AML-193 (cell line): ENCODE measurements at places on chromosomes 3 and 15.
A peak's percentile ranks its signal among the peaks of the same experiment; 100 is the strongest.

DNA sequence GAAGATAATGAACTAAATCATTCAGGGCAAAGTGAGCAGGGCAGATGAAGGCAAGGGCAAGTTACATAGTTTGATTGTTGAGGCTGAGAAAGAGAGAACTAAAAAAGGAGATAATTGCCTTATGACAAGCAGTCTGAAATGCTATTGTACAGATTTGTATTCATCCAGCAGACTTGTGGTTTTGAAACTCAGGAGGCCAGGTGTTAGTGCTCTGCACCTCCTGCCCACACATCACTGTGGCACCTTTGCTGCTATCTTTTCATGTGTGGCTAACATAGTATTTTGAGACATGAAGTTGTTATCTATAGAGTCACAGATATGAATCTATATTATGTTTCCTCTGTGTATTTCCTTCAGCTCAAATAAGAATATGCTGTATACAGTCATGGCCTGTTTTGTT is 24.3 kb upstream of the SUCLG2 start:
- DNase-seq: no peak

DNA sequence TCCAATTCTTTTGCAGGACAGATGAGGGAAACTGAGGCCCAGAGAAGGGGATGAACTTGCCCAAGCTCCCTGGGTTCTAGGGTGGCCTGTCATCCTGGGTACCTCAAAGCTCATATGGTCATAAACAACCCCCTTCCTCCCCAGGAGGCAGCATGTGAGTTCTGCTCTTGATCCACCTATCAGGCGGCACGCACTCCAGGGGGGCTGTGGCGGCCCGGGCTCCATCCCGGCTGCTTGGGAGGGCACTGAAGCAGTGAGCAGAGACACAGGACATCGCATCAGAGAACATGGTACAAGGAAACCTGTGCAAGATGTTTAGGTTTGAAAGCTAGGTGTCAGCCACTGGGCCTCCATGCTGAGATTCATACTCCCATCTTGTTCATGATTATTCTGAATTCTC is 34.2 kb downstream of the CPN2 start:
- no peak for DNase-seq

- DNase-seq: no peak
These were observed 31.1 kb upstream of the FGD5 start for GRCh38 chr3:14787630-14788029.

DNA sequence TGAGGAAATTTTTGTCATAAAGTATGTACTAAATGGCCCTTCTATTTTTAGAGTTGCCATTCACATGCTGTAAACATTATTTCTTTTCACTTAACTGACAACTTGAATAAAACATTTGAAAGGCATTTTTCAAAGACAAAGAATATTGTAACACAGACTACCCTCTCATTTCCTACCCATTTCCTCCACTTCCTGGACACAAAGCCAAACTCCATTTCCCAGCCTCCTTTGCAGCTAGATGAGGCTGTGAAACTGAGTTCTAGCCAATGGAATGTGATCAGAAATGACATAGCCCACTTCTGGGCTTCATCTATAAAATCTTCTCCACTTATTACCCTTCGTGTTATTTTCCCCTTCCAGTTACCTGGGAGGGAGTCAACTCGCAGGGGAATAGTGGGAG is 288.9 kb upstream of the DPH6 start:
- no peak for DNase-seq

GRCh38 chr15:67472957-67473356 is 48.0 kb upstream of the C15orf61 start:
- no peak for DNase-seq

DNA sequence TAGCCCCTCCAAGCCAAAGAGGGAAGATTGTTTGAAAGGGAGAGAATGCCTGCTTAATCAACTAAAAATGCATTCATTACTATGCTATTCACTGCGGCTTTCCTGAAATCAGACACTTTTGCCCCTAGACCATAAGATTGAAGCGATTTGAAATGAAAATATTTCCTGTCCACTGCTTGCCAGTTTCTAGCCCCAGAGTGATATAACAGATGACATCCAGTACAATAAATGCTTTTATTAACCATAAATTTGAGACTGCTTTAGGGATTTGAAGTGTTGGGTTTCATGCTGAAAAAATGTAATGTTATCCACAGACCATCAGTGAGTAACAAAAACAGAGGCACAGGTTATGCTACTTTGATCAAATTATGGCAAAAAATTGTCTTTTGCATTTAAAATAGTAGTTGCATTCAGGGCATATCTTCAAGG is 14.1 kb downstream of the IL17RD start:
- no peak for DNase-seq

- no peak for DNase-seq
These were observed 116.7 kb upstream of the MRPS22 start for GRCh38 chr3:139227165-139227564.

DNA sequence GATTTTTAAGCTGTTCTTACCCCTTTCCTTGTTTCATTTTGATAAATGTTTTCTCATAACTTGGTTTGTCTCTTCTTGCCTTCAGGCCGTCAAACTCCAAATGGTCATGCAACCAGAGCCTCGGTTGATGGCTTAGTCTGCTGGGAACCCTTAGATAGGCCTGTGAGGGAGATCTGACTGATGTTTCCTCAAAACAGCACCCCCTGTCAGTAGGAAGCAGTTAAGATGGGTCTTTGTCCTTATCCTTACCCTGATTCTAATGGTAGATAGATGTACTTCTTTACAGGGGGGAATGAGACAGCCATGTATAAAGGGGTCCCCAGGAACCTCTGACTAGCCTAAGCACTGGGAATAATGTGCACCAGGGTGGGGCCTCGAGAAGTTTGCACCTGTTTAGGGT is 16.3 kb upstream of the OR5H1 start:
- no peak for DNase-seq

DNA sequence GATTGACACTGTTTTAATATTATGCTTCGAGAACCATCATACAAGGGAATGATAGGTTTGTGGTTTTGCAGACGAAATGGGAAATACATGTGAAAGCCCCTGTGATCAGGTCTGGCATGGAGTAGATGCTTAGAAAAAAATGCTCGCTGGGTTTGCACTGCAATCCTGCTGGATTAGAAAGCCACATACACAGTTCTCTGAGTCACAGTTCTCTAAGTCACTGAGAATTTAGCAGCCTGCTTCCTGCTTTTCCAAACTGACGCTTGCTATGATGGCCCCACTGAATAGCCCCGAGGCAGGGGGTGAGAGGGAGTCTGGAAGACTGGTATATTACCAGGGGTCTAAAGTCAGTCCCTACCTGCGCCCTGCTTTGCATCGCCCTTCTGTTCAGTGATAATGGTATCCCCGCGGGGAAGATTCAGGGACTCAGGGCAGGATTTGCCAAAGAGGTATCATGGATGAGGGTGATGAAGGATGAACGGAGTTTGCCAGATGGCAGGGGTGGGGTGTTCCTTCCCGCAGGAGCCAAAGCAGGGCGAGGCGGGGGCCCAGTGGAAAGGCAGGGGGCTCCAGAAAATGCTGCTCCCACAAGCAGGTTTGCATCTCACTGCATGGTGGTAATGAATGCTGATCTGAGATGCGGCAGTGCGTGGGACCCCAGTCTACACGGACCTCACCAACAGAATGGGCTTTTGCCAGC is 82.3 kb downstream of the IQSEC1 start:
- DNase-seq: no peak

DNA sequence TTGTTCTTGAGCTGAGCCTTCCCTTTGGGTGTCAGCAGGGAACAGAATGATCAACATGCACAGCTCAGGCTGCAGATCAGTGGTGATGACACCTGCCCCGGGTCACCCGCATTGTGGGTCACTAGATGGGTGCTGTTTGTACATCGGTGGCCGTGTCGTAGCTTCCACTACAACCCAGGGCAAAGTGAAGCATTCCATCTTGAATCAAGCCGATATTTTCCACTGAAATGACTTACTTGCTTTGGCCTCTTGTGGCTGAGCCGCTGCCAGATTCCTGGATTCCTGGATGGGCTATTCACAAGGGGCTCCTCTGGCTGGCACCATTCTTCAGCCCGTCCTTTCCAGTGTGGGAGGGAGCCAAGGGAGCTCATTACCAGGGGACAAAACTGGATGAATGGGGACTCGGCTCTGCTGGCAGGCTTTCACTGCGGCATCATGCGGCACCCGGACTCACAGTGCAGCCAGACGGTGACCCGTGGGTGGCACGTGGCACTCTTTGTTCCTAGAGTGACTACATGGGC is 65.6 kb downstream of the SLCO3A1 start:
- DNase-seq: no peak

GRCh38 chr3:111794711-111795110 is 64.4 kb upstream of the PHLDB2 start:
- DNase-seq: no peak

- DNase-seq: no peak
These were observed 44.9 kb upstream of the CTSH start for GRCh38 chr15:78989701-78990240.

- peak; percentile 59 for DNase-seq
These were observed 111.6 kb downstream of the KBTBD8 start for GRCh38 chr3:67109651-67110204.

GRCh38 chr15:23514484-23514883 is 51.0 kb upstream of the MKRN3 start:
- DNase-seq: no peak

DNA sequence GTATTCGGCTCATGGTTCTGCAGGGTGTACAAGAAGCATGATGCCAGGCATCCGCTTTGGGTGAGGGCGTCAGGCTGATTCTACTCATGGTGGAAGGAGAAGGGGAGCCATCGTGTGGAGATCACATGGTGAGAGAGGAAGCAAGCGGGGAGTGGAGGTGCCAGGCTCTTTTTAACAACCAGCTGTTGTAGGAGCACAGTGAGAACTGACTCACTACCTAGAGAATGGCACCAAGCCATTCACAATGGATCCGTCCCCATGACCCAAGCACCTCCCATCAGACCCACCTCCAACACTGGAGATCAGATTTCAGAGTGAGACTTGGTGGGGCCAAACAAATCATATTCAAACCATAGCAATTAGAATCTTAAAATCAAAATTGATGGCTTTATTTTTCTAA is 259.8 kb upstream of the CTDSPL start:
- DNase-seq: no peak

DNA sequence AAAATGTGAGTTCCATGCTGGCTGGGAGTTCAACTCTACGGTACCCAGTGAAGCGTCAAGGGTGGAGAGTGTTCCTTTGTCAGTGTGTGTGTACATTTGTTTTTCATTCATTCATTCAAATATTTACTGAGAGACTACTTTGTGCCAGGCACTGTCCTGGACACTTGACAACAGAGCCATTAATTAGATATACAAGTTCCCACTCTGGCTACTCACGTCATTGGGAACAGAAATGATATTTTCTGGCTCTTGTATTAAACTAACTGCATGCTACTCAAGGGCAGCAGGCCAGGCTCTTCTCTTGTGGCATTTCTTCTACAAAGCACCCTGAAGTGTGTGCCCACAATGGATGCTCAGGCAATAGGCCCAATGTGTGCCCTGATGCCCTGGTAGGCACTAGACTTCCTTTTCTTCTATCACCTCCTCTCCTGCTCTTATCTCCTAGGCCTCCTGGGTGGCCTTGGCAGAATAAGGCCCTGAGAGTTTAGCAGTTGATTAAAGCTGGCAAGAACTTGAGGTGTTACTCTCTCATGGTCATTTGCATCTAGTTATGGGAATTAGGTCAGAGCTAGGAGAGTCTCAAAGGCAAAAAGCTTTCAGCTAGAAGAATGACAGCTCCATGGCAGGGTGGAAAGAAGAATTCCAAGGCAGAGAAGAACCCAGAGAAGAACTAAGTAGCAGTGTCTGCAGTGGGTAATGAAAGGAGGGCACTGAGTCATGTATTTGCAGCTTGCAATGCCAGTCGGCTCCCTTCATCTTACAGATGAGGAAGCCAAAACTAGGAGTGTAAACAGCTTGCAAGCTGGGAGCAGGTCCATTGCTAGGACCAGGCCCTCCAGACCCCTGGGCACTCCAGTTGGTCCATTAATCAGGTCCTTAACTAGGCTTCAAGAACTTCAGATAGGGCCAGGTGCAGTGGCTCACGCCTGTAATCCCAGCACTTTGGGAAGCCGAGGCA is 14.0 kb upstream of the SMAD3 start:
- DNase-seq: no peak

GRCh38 chr3:124401843-124402242 is 328.4 kb upstream of the UMPS start:
- DNase-seq: no peak

DNA sequence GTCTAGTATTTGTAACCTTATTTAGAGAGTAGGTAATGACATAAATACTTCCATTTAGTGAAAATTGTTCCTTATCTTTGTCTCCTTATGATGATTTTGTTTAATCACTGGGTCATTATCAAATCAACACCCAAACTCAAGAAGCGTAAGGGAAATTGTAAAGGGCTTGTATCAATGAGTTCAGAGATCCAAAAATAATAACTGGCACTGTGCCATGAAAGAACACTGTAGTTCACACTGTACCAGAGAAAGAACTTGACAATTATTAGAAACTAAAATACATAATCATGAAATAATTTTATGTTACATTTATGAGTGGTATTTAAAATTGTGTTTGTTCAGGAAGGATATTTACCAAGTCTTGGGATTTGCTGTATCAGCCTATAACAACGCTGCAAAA is 895.4 kb downstream of the FHIT start:
- DNase-seq: no peak

DNA sequence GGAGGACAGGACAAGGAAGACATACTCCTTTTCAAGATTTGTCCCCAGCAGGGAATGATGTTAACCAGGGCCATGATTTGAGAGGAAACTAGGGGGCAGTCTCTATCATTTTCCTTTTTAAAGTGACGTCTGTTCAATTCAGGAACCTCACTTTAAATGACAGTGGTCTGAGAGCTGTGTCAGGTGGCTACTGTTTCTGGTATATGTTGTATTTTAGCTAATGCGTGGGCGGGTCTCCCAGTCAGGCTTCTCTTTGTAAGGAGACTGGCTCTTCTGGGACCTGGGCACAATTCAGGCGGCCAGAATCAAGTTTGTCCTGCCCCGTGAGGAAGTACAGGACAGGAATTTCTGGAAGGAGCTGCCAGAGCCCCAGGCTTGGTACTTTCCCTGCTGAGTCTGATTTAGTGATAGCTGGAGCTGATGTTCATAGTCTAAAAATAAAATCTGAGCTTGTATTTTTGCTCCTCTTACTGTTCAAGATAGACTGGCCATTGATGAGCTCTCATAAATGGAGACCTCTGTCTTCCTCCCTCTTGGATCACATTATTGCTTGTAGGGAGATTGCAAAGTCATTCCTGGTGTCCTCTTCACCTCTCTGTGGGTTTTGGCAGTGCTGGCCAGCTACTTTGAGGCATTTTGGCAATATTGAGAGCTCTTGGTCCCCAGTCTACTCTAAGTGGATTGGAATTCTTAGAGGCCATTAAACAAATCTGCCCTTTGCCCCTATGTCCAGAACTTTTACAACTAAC is 25.6 kb downstream of the SQOR start:
- DNase-seq: no peak

DNA sequence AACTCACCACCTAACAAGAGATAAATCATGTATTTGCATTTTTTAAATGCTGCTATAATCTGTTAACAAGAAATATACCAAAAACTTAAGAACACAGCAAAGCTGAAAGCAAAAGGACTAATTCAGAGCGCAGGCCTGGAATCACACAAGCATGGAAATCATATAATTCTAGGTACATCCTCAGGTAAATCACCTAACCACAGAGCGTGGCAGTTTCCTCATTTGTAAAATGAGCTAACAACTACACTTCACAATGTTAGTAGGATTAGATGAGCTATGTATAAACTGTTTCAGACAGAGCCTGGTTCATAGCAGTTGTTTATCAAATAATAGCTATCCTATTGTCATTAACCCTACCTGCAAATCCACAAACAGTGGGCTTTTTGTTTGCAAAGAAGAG is 146.4 kb downstream of the ERC2 start:
- no peak for DNase-seq

- DNase-seq: peak; percentile 95
These were observed 47.2 kb downstream of the PPARG start for GRCh38 chr3:12336099-12336498.

GRCh38 chr3:38507120-38507519 is 11.0 kb downstream of the EXOG start:
- DNase-seq: no peak
